ENCODE measurements at places on chromosomes 1 and 21.

DNA sequence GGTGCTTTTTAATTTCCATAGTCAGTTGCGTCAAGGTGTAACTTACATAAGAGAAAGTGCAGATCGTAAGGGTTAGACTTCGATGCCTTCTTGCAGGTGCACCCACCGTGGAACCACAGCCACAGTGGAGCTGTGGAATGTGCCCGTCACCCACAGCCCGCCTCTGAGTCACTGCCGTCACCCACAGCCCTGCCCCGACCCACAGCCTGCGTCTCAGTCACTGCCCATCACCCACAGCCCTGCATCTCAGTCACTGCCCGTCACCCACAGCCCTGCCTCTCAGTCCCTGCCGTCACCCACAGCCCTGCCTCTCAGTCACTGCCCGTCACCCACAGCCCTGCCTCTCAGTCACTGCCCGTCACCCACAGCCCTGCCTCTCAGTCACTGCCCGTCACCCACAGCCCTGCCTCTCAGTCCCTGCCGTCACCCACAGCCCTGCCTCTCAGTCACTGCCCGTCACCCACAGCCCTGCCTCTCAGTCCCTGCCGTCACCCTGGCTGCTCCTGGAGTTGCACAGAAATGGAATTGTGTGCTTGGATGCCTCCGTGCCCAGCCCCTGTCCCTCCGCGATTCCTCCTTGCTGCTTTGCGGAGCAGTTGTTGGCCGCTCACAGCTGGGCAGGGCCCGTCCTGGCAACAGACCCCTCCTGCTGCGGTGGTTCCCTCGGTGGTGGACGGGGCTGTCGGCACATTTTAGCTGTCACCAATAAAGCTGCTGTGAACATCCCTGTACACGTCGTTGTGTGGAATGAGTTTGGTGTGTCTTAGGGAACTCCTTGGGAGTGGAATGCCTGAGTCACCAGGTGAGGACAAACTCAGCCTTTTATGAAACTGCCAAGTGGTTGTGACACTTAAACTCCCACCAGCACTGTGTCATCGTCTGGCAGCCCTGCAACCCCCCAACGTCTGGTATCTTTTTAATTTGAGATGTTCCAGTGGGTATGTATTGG, 44.9 kb upstream of the COL6A2 start:
- peak; percentile 76 for DNase-seq
- H3K36me3 ChIP-seq, result no peaks in the 10 kb centered on the region
- peak overlapping the region; percentile 73 for H3K27ac ChIP-seq
- peaks cover 3% of the 10 kb centered on the region for H3K27me3 ChIP-seq

DNA sequence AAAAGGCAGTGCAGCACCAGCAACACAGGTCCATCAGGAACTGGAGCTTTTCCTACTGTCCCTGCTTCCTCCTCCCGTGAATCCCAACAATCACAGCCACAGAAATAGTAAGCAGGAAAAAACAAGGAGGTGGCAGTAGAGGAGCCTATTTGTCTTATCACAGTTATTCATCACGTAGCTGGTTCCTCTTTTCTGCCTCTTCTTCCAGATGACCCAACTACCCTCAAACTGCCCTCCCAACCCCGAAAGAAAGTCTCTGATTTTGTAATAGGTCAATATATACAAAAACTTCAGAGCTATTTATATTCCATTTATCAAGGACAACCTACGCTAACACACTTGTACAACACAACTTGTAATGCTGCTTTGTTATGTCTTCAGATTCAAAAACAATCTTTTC, 21.4 kb downstream of the GNB1 start:
- H3K27ac ChIP-seq, result peak overlapping the region; percentile 21
- H3K4me1 ChIP-seq, result peaks cover 47% of the 10 kb centered on the region
- H3K27me3 ChIP-seq, result no peaks in the 10 kb centered on the region
- H3K36me3 ChIP-seq, result peaks cover 53% of the 10 kb centered on the region

- no peak overlapping the region for H3K4me3 ChIP-seq
- H3K4me1 ChIP-seq, result no peaks in the 10 kb centered on the region
- H3K36me3 ChIP-seq, result no peaks in the 10 kb centered on the region
- DNase-seq, result no peak
- H3K27me3 ChIP-seq, result no peaks in the 10 kb centered on the region
Observed at GRCh38 chr1:1623631-1624442, 8.1 kb upstream of the MMP23B start.

- H3K4me1 ChIP-seq, result no peaks in the 10 kb centered on the region
- H3K27me3 ChIP-seq, result no peaks in the 10 kb centered on the region
- no peak for DNase-seq
- H3K36me3 ChIP-seq, result peaks cover 2% of the 10 kb centered on the region
Observed at GRCh38 chr1:78543941-78544643, 53.3 kb downstream of the PTGFR start.

Measured in activated naive CD8-positive, alpha-beta T cell treated with anti-CD3 and anti-CD28 coated beads for 36 hours (primary cell).